ENCODE measurements at places on chromosomes 6 and 20.
A peak's percentile ranks its signal among the peaks of the same experiment; 100 is the strongest.

GRCh38 chr20:49478754-49479689 lies 3.4 kb downstream of the KCNB1 start:
- no peak for DNase-seq

DNA sequence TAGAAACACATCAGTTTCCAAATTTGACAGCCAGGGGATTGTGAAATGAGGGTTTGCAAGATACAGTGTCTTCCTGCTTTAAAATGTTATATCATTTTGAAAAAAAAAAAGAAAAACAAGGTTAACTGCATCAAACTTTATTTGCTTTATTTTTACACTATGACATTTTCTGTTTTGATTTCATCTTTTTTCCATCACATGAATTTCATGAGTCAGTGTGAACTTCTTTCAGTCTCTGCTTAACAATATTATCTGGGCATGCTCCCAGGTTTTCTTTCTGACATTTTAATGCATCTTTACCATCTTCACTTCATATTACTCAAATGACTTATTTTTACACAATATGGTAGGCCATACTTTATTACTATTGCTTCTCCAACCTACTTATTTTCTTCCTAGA lies 1.9 kb downstream of the NCOA7 start:
- no peak for DNase-seq

GRCh38 chr20:45593498-45593897 lies 14.4 kb upstream of the WFDC8 start:
- DNase-seq: no peak

DNA sequence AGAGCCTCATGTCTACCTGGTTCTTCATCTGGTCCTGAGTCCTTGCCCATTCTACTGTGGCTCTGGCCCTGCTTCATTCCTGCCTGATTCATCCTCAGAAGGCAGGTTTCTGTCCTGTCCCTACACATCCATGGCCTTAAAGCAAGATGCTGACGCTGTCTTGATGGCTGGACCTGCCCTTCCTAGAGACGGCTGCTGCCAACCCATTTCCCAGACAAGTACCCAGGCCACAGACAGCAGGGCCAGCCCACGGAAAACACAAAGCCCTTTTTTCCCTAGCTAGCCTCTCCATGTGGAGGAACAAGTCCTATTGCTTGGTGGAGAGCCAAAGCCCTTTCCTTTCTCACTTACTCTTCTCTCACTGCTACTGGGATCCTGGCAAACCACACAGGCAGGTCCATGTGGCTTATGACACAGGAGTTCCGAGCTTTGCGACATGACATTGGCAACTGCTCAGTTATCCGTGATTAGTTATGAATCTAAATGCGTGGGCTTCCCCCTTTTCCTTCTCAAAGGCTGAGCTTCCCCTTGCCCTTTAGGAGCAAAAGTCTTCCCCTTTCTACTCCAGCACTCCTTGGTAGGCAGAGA lies 72.9 kb downstream of the SLC22A3 start:
- DNase-seq: no peak

DNA sequence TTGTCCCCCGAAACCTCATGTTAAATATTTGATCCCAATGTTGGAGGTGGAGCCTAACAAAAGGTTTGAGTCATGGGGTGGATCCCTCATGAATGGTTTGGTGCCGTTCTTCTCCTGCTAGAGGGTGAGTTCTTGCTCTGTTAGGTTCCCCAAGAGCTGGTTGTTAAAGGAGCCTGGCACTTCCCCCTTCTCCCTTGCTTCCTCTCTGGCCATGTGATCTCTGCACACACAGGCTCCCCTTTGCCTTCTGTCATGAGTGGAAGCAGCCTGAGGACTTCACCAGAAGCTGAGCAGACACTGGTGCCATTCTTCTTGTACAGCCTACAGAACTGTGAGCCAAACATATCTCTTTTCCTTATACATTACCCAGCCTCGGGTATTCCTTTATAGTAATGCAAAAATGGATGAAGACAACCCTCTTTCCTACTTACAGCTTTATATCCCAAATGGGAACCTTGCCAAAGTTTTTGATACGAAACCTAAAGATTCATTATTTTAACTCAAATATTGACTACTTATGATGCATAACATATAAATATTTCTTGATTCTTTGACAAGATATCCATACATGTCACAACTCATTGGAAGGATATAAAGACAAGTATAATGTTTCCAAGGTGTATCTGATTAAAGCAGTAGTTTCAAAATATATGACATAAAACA lies 61.0 kb downstream of the RNF182 start:
- DNase-seq: no peak

DNA sequence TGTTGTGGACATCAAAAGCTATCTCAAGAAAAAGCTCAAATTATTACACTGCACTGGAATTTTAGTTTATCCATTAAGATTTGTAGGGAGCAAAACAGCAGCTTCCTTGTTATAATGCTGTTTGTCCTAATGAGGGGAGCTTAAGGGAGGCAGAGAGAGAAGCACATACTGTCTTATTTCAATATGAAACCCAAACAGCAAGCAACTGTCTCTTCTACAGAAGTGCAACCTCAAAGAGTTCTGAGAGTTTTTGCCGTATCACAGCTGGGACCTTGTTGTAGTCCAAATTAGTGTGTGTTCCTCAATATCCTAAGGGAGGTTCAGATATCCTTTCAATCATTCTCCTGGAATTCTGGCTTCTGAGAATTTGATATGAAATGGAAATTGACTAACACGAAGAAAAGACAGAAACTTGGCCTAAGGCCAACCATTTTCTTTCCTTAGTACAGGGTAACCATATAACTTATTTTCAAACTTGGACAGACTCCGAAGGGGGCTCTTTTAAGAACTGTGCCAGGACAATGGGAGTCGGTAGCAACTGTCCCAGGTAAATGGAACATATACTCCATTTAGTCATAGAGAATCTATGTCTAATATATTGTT lies 149.3 kb upstream of the CCN2 start:
- no peak for DNase-seq

DNA sequence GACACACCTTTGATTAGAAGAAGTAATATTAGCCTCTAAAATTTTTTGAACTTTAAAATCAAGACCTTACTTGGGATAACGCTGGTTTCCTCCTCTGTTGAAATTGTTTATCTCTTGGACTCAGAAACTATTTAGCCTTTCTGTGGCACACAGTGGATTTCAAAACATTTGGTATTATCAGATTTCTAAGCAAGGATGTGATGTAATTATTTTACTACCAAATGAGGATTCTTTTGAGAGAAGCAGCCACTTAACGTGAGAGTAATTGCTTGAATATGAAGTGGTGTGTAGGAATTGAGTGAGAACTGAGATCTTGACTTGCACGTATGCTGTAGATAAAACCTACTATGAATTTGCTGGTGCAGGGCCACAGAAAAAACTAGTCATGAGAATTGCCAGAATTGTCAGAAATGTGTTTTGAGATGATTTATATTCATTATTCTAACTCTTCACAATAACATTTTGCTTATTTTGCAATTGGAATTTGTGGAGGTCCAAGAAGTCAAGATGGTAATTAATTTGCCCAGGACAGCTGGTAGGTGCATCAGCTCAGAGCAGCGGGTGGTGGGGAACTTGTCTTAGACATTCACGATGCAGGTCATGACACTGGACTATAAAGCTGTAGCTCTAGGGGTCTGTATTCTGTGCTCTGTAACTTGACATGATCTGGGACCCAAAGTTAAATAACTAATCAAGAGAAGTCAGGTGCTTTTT lies 53.4 kb downstream of the AKAP12 start:
- DNase-seq: no peak

GRCh38 chr6:56938649-56939191 lies 16.2 kb upstream of the BEND6 start:
- DNase-seq: peak; percentile 71

GRCh38 chr6:6740595-6740994 lies 152.1 kb downstream of the LY86 start:
- no peak for DNase-seq

- no peak for DNase-seq
Measured at GRCh38 chr6:162845972-162846371, 118.2 kb downstream of the PACRG start.

DNA sequence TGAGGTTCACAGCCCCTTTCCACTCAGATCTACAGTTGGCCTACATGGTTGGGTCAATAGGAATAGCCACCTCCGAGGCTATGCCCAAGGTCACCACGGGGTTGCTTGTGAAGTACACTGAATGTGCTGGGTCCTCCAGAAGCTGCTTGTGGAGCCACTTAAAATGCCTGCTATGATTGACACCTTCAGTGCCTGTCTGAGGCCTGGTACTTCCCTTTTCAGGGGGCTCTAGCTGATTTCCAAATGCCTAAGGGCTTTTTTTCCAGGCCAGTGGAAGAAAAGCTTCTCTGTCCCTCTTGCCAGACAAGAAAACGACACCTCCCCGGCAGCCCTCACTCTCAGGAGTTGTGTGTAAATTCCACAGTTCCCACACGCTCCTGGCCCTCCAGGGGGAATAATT lies 6.3 kb upstream of the NXT1 start:
- no peak for DNase-seq

DNA sequence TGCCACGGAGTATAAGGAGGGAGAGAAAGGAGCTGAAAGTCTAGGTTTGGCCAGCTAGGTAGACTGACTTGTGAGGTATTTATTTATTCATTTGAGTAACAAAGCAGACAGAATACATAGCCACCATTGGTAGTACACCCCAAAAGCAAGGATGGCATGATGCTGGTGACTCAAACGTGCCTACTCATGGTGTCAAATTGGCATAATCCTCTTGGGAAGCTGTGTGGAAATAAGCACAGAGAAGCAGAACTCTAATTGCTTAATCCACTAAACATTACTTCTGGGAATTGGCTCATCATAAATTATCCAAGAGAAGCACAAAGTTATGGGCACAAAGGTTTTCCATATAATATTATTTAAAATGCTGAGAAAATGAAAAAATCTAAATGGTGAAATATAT lies 2.5 kb downstream of the DEFB132 start:
- no peak for DNase-seq

DNA sequence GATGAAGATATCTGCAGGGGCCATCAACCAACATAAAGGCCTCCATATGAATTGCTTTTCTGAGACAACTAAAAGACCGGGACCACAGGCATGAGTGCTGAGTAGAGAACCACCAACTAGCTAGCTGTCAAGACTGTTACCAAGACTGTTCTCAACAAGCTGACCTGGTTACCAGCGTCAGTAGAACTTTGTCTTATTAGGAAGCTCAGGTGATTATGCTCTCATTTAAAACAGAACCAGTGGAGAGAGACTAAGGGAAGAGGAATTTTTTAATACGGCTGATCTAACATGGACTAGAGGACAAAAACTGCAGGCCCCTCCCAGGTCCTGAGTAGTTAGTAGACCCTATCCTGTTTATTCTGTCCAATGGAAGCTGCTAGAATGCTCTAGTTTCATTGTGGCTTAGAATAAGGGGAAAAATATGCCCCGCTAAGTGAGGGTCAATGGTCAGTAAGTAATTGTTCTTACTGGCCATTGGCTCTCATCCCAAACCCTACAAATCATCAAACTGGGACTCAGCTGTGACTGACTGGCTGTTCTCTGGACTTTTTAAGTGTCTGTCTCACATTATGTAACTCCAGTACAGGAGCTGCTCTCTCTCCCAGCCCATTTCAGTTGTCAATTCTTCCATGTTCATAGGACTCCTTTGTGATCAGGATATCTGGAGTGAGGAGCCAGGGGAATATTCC lies 3.8 kb upstream of the DYNLRB1 start:
- DNase-seq: no peak

GRCh38 chr6:110520209-110520965 lies 44.0 kb upstream of the SLC22A16 start:
- DNase-seq: no peak

- DNase-seq: no peak
Measured at GRCh38 chr6:116531675-116532570, 13.6 kb downstream of the TRAPPC3L start.

- DNase-seq: no peak
Measured at GRCh38 chr20:7617797-7618196, 322.5 kb downstream of the HAO1 start.

GRCh38 chr6:158118886-158119285 lies 49.2 kb downstream of the SERAC1 start:
- no peak for DNase-seq

- DNase-seq: no peak
Measured at GRCh38 chr6:140774080-140774505, 1358.6 kb upstream of the GJE1 start.
